ENCODE measurements at places on chromosomes 7 and 10. TPM values are rescaled to one million over a fixed set of nuclear protein-coding genes. Genes with fewer than 3 reads are reported as not detected.

- DNase-seq, result no peak
- no peaks in the 10 kb centered on the region for H3K4me1 ChIP-seq
- no peak overlapping the region for H3K4me3 ChIP-seq
- no peak overlapping the region for H3K27ac ChIP-seq
- peaks cover 2% of the 10 kb centered on the region for H3K27me3 ChIP-seq
Measured at GRCh38 chr10:96789571-96790108, 42.5 kb upstream of the LCOR start.

GRCh38 chr7:156566812-156567549 lies 73.6 kb upstream of the RNF32 start:
- DNase-seq, result no peak
- H3K27me3 ChIP-seq, result no peaks in the 10 kb centered on the region
- H3K4me3 ChIP-seq, result no peak overlapping the region
- H3K36me3 ChIP-seq, result no peaks in the 10 kb centered on the region
- H3K4me1 ChIP-seq, result no peaks in the 10 kb centered on the region

Gene NCF1
- 4.5 TPM for total RNA-seq

DNA sequence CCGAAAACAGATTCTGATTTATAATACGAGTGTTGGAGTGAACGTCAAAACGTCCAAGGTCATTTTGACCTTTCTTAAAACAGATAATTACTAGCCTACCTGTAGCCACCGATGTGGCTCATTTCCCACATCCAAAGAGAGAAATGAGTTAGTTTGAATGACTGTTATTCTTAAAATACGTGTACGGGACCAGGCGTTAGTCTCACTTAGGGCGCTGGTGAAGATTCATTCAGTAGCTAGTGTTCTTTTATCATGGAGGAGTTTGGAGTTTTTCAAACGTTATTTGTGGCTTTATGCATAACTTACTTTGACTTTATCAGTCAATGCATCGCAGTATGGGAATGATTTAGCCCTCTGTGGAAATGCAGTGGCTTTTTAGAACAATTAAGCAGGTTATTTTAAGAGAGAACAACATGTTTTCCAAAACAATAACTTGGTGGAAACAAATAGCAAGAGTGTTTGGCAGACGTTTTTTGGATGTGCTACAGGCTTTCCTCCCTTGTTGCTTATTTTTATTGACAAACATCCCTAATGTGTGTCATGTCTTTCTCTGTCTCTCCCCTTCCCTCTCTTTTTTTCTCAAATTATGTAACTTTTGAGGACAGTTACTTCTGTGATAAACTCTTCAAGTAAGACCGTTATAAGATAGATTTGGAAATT lies 1.6 kb downstream of the BICC1 start:
- no peak overlapping the region for H3K27ac ChIP-seq
- H3K4me3 ChIP-seq, result no peak overlapping the region
- peaks cover 7% of the 10 kb centered on the region for H3K4me1 ChIP-seq
- H3K36me3 ChIP-seq, result no peaks in the 10 kb centered on the region

GRCh38 chr10:99941942-99942820 lies 67.6 kb downstream of the DNMBP start:
- no peaks in the 10 kb centered on the region for H3K36me3 ChIP-seq
- no peak for DNase-seq
- no peak overlapping the region for H3K27ac ChIP-seq
- no peaks in the 10 kb centered on the region for H3K4me1 ChIP-seq

- no peaks in the 10 kb centered on the region for H3K27me3 ChIP-seq
- H3K4me3 ChIP-seq, result no peak overlapping the region
- H3K27ac ChIP-seq, result no peak overlapping the region
- no peaks in the 10 kb centered on the region for H3K4me1 ChIP-seq
- DNase-seq, result no peak
- peaks cover 17% of the 10 kb centered on the region for H3K36me3 ChIP-seq
Measured at GRCh38 chr10:21677551-21677950, 143.5 kb downstream of the MLLT10 start.

DNA sequence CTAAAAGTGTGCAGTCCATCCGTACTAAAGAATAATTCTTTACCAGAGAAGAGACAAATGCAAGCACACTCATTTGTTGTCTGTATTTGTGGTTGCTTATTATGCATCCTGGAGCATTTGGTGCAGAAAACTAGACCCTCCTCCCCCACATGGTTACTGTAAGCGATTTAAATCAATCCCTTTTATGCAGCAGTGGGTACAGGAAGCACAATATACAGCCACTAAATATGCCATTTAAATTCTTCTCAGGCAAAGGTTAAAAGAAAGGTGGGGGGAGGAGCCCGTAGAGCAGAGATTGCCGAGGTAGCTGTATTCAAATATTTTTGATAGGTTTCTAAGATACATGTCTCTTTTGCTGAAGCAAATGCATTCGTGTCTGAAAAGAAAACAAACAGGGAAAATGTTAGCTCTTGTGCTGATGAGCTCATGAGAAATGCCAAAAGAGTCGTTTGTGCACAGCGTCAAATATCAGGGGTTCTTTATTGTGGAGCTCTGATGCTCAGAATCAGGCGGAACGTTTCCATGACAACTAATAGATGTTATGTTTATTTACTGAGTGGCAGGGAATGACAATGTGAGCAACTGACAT lies 131.3 kb upstream of the NPVF start:
- no peaks in the 10 kb centered on the region for H3K36me3 ChIP-seq
- DNase-seq, result no peak
- H3K27ac ChIP-seq, result no peak overlapping the region
- H3K4me3 ChIP-seq, result no peak overlapping the region
- H3K27me3 ChIP-seq, result no peaks in the 10 kb centered on the region
- H3K4me1 ChIP-seq, result no peaks in the 10 kb centered on the region

DNA sequence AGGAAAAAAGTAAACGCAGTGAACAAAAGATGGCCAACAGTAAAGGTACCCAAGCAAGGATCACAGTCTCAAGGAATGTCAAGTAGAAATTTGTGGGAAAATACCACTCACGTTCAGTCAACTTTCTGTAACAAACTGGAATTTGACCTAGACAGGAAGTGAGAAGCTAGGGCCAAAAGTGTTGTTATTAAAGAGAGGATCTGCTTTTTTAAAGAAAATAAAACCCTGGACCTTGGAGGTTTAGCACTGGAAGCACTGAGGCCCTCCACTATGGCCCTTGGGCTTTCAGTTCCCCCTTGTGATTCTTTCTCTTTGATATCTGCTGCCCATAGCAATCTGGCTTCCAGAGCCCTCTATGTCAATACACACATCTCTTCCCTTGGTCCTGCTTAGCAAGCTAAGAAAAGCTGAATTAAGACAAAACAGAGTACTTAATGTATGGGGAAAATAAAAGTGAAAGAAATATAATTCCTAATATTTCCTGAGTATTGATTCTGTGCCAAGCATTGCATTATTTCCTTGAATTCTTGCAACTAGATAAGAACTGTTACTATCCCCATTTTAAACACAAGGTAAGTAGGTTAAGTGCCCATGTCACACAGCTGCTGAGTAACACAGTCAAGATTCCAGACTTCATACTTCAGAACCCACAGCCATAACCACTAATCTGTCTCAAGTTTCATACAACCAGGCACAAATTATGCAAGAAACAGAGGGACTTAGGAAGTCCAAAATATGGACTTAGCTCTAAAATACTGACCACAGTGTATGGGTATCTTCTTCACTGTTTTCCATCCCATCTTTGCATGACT lies 2.6 kb upstream of the ZNF438 start:
- H3K4me1 ChIP-seq, result peaks cover 22% of the 10 kb centered on the region
- no peaks in the 10 kb centered on the region for H3K27me3 ChIP-seq
- DNase-seq, result no peak
- H3K4me3 ChIP-seq, result no peak overlapping the region

DNA sequence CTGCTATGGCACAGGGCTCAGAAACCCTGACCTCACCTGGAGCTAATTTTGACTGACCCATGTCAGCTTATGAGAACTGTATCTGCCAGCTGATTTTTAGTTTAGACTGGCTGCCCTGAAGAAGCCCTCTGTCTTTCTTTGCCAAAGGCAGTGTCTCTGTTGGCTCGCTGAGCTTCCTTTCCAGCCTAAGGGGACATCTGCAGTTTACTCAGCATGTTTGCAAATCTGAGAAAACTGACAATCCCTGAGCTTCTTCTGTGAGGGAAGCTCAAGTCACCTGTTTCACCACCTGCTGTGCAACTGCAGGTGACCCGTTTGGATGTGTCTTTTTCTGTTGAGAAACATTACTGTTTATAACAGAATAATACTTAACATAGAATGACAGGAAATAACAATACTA lies 46.0 kb downstream of the PRKAR2B start:
- no peaks in the 10 kb centered on the region for H3K4me1 ChIP-seq
- no peaks in the 10 kb centered on the region for H3K36me3 ChIP-seq
- no peaks in the 10 kb centered on the region for H3K27me3 ChIP-seq
- H3K27ac ChIP-seq, result no peak overlapping the region
- no peak for DNase-seq

GRCh38 chr10:132397671-132398565 lies 918 bp downstream of the PWWP2B start:
- H3K4me3 ChIP-seq, result peak overlapping the region; percentile 70
- no peaks in the 10 kb centered on the region for H3K36me3 ChIP-seq
- H3K27ac ChIP-seq, result no peak overlapping the region
- H3K4me1 ChIP-seq, result peaks cover 44% of the 10 kb centered on the region
- no peaks in the 10 kb centered on the region for H3K27me3 ChIP-seq
- DNase-seq, result no peak

DNA sequence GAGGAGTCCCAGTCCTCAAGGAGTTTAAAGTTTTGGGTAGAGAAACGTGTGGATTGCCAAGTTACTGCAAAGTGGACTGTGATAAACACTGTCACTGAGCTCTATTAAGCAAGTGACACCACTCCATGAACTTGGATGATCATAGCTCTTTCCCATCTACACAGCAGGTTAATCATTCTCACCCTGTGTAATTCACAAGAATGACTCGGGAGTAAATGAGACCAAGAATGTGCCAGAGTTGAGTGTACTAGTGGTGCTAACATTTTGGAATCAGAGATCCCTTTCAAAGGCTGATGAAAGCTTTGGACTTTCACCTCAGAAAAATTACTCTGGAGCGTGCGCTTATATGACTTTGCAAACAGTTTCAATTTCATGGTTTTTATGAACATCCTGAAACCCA lies 80.8 kb downstream of the RBM20 start:
- H3K4me1 ChIP-seq, result peaks cover 32% of the 10 kb centered on the region
- H3K36me3 ChIP-seq, result no peaks in the 10 kb centered on the region
- no peaks in the 10 kb centered on the region for H3K27me3 ChIP-seq

GRCh38 chr7:108313086-108313485 lies 143.2 kb downstream of the NRCAM start:
- H3K4me3 ChIP-seq, result no peak overlapping the region
- DNase-seq, result no peak
- no peaks in the 10 kb centered on the region for H3K4me1 ChIP-seq
- H3K27me3 ChIP-seq, result no peaks in the 10 kb centered on the region

Gene CLCN1
- not detected for total RNA-seq

DNA sequence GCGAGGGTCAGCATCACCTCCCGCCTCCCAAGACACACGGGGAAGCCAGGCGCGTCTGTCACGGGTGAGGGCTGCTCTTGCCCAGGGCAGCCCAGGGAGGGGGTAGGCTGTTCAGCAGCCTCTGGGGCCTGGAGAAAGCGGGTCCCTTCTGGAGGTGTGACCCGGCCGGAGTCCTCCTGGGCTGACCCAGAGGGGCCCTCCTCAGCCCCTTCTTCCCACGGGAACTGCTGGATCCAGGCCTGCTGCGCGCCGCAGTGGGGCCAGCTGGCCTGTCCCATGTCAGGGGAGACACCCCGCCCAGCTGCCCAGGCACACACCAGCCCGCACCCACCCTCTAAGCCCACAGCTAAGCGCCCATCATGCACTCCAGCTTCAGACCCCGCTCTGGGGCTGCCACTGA lies 41.8 kb downstream of the INSIG1 start:
- H3K27me3 ChIP-seq, result no peaks in the 10 kb centered on the region
- no peak overlapping the region for H3K27ac ChIP-seq
- DNase-seq, result no peak
- peaks cover 24% of the 10 kb centered on the region for H3K4me1 ChIP-seq
- no peak overlapping the region for H3K4me3 ChIP-seq

- peaks cover 7% of the 10 kb centered on the region for H3K27me3 ChIP-seq
- no peak for DNase-seq
- H3K4me1 ChIP-seq, result no peaks in the 10 kb centered on the region
Measured at GRCh38 chr7:41979834-41980307, 257.1 kb downstream of the GLI3 start.

Gene SPDYE6
- total RNA-seq, result not detected

Gene SFXN4
- 7.1 TPM for total RNA-seq

GRCh38 chr7:117412946-117413559 lies 14.2 kb downstream of the ASZ1 start:
- no peak for DNase-seq
- H3K36me3 ChIP-seq, result no peaks in the 10 kb centered on the region
- no peak overlapping the region for H3K27ac ChIP-seq
- H3K27me3 ChIP-seq, result no peaks in the 10 kb centered on the region
- no peaks in the 10 kb centered on the region for H3K4me1 ChIP-seq
